ENCODE measurements at places on chromosomes 16 and 17.

DNA sequence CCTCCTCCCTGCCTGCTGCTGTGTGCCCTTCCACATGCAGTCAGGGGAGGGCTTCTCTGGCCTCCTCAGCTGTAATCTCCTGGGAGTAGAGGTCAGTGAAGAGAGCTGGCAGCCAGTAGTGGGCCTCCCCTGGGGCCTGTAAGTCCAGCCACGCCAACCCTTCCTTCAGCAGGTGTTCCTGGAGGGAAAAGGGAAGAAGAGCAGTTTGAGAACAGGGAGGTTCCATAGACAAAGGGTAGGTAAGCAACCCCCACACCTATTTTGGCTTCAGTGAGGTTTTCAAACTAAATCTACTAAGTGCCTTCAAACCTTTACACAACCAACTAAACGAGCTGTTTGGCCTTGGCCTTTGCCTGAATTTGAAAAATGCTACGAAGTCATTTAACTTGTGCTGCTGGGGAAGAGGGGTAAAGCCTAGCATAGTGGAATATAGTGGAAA is 14.2 kb downstream of the SNF8 start:
- no peak for DNase-seq

GRCh38 chr17:79485419-79485985 is 125.3 kb downstream of the RBFOX3 start:
- DNase-seq = no peak

DNA sequence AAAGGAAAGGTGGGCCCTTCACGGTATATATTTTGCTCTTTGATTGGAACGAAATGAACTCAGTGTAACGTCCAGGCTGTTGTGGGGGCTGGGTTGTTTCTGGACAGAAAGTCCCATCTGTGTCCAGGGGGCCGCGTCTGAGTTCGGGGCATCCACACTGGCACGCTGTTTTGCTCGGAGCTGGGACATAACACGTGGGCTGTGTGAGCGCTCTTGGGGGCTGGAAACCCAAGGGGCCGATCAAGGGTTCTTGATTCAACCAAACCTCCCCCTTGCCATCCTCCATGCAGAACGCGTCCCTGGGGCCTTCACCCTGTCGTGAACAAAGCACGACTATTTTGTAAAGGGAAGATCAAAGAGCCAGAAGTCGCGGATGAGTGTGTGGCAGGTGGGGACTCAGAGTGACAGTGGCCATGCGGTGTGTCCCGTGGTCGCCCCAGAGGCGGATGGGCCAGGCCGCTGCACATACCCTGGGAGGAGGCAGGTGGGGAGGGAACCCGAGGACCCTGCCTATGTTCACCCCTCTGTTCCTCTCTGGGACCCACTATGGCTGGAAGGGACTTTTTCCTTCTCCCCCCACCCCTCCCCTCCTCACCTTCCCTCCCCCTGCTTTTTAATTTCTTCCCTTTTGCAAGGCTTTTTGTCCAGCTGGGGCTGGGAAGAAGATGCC is 387.2 kb downstream of the SEC14L1 start:
- no peak for DNase-seq

DNA sequence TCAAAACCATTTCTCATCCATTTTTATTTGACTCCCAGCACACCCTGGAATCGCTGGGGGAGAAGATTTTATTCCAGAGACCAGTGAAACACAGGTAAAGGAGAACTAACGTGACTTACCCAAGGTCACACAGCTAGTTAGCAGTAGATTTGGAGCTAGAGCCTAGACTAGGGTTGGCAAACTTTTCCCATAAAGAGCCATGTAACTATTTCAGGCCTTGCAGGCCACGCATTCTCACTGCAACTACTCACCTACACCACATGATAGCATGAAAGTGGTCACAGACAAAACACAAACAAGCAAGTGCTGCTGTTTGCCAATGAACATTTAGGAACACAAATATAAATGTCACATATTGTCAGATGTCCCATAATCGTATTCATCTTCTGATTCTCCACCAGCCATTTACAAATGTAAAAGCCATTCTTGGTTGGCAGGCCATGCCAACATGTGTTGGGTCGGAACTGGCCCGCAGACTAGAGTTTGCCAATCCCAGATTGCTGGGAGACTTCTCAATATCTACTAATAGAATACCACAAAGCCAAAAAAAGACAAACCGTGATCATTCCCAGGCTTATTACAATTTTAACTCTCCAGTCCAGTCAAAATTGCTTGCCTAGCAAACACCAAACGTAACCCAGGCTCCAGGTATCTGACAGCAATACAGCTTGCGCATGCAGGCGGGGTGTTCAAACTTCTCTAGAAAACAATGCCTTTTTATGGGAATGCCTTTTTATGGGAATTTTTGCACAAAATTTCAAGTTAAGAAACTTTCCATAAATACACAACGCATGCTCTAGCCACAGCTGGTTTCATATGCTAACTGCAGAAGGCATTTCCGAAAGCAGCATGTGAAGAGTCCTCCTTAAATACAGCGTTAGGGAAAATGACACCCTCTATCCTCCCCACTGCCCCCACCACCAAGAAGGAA is 20.9 kb downstream of the ZFHX3 start:
- no peak for DNase-seq

- no peak for DNase-seq
Measured at GRCh38 chr16:30382111-30382881, at the start of gene SEPTIN1. TSS of gene SEPTIN1 (minus strand) at chr16:30382561. CDS start at chr16:30382542, 19 bp downstream.

GRCh38 chr16:78862022-78862421 is 738.5 kb downstream of the MAF start:
- DNase-seq = no peak

- DNase-seq = no peak
Measured at GRCh38 chr16:26567356-26567755, 499.4 kb upstream of the C16orf82 start.

GRCh38 chr16:31134625-31135534 is 647 bp downstream of the PRSS8 start:
- DNase-seq = no peak

- no peak for DNase-seq
Measured at GRCh38 chr16:16868727-16869126, 489.8 kb downstream of the NPIPA7 start.

DNA sequence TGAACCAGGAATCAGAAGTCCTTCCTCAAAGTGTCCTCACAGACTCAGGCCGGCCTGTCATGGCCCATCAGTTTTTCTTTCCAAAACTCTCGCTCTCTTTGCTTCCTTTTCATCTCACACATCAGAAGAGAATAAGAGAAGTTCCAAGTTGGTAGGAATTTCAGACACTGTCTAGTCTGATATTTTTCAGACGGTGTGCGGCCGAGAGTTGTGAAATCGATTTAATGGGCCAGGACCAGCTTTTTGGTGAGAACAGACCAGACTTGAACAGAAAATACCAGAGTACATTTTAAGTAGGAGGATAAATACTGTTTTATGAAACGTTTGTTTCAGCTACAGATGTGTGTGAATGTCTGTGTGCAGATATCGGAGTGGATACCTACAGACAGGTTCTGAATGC is 24.8 kb upstream of the RCVRN start:
- DNase-seq = no peak

GRCh38 chr16:10776280-10776679 is 32.6 kb downstream of the NUBP1 start:
- DNase-seq = peak; percentile 69

DNA sequence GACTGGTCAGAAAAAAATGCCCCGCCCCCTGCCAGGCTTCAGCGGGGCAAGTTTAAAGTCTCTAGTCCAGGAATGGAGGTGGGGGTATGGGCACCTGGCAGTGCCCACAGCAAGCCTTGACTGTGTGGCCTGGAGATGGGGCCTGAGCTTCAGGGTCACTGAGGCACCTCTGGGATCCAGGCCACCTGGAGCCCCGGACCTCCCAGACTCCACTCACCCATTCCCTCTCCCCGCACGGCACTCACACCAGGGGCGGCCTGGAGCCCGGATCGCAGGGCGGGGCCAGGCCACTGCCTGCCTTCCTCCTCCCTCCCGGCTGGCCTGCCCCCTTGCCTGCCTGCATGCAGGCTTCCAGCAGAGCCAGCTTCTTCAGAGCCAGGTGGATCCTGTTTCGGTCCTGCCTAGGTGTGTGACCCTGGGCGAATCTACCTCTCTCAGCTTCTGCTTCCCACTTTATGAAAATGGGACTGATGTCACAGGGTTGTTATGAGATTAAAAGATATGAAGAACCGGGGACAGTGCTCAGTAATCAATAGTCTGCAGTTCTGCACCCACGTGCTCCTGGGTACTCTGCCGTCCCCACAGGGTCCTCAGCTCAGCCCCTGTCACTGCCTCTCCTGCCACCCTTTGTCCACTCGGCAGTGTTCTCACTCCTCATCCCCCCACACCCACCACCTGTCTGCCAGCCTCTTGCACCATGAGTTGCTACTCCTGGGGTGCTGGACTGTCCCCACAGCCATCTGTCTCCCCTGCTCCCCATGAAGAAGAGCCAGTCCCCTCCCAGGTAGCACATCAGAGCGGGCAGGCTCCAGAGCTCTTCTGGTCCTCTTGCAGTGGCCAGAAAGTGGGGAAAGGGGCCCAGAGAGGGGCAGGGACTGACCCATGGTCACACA is 1.2 kb upstream of the TCAP start:
- DNase-seq = no peak

GRCh38 chr16:51666821-51667220 is 515.8 kb upstream of the SALL1 start:
- DNase-seq = no peak

DNA sequence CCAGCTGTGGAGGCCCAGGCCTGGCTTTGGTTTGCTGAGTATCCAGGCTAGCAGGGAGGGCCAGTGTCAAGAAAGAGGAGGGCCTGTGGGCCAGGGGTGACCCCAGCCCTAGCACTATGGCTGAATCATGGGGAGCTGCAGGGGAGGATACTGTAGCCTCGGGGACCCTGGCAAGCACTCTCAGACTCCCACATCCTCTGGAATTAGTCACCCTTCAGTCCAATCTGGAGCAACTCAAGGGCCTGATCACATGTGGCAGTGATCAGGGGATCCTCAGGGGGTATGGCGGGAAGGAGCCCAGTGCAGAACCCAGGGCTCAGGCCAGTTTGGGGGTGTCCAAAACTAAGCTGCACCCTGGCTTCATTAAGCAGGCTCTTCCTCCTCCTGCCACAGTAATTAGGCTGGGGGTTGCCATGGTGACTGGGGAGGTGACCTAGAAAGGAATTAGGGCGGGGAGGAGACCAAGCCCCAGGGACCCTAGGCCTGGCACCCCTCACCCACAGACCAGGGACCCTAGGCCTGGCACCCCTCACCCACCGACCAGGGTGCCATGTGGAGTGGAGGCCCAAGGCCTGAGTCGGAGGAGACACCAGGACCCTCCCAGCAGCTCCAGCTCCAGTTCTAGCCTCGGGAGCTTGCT is 5.8 kb downstream of the NLGN2 start:
- no peak for DNase-seq

DNA sequence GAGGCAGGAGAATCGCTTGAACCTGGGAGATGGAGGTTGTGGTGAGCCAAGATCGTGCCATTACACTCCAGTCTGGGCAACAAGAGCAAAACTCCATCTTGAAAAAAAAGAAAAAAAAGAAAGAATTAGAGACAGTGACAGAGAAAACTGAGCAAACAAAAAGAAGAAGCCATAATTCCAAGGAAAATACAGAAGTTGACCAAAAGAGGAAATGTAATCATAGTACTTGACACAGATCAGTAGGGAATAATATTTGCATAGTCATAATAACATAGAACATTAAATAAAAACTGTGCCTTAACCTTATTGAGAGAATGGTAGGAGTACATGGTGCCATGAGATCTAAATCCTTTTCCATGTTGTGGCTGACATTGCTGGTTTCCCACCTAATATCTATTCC is 14.7 kb upstream of the USP31 start:
- DNase-seq = no peak
